IPS-NIHi11 (cell line): ENCODE measurements at places on chromosomes 4 and X.

DNA sequence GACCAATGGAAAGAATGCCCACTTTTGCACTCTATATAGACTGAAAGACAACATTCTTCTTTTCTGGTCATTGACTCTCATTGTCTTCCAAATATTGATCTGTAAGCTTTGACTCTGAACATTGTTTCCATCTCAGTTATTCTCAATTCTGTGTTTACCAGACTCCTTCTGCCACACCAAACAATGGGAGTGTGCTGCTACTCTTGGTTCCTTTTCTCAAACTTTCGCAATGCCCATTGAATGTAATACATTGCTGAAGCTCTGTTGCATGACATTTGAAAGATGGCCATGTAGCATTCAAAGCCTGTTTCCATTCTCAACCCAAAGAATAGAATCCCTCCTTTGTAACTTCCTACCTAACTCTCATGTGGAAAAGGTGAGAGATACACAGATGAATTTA, 136.2 kb downstream of the BTC start:
- DNase-seq, result no peak

DNA sequence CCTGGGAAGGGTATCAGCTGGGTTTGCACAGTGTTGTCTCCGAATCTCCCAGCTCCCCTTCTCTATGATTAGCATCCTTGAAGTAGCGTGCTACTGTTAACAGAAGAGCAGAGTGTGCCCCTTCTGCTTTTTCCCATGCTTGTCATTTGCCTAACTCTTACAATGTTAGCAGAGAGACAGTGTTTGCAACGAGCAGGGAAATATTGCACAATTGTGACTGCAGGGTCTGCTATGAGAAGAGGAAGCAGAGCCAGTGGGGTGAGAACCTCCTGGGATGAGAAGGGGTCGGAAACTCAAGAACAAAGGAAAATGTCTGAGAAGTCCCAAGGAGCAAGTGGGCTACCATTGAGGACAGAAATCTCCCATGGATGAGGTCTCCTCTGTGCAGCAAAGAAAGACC, 7.8 kb upstream of the CHRNA9 start:
- no peak for DNase-seq

GRCh38 chrX:108186811-108187210, 95.2 kb downstream of the ATG4A start:
- no peak for DNase-seq

GRCh38 chr4:174564529-174564928, 42.2 kb upstream of the HPGD start:
- DNase-seq, result no peak

DNA sequence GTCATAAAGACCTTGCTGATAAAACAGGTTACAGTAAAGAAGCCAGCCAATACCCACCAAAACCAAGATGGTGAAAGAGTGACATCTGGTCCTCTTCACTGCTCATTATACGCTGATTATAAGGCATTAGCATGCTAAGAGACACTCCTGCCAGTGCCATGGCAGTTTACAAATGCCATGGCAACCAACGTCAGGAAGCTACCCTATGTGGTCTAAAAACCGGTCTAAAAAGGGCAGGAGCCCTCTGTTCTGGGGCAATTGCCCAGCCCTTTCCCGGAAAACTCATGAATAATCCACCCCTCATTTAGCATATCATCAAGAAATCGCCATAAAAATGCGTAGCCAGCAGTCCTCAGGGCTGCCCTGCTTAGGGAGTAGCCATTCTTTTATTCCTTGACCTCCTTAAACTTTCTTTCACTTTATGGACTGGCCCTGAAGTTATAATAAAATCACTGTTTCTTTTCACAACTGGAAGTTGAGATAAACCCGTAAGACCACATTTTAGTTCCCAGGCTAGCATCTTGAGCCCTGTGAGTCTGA, 260.5 kb upstream of the FAT1 start:
- DNase-seq, result no peak

- no peak for DNase-seq
Measured at GRCh38 chrX:124415115-124415800, 68.9 kb downstream of the SH2D1A start.
